ENCODE measurements at places on chromosomes 4 and X.

DNA sequence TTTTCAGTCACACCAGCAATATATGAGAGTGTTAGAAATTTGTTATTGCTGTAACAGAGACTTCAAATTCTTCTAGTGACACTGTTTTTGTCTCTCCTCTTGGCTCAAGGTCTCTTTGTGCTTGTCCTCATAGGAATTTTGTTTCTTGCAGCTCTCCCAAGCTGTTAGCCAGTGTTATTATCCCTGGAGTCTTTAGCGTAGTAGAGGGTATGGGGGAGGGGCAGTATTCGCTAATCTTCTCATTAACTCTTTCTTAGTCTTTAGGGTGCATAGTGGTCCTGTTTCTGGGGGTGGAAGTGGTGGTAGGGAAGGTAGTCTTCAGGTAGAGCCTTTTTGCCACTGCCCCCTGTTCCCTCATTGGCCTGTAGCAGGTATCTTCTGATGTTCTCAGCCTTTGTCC, 79.4 kb downstream of the JADE3 start:
- no peak for DNase-seq

DNA sequence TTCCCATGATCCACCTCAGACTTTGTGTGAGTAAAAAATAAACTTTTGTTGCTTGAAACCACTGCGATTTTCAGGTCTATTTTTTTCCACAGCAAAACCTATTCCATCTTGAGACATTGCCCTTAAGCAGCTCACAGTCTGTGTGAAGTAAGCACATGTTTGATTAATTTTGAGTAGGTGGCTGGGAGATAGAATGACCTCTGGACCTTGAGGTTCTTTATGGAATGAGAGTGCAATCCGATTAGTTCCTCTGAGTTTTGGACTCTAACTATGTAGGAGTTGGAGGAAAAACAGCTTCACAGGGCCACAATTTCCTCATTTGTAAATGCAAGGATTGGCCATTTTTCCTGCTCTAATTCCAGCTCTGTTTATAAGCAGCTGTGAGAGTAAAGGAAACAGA, 234.1 kb upstream of the IGFBP7 start:
- DNase-seq = no peak

DNA sequence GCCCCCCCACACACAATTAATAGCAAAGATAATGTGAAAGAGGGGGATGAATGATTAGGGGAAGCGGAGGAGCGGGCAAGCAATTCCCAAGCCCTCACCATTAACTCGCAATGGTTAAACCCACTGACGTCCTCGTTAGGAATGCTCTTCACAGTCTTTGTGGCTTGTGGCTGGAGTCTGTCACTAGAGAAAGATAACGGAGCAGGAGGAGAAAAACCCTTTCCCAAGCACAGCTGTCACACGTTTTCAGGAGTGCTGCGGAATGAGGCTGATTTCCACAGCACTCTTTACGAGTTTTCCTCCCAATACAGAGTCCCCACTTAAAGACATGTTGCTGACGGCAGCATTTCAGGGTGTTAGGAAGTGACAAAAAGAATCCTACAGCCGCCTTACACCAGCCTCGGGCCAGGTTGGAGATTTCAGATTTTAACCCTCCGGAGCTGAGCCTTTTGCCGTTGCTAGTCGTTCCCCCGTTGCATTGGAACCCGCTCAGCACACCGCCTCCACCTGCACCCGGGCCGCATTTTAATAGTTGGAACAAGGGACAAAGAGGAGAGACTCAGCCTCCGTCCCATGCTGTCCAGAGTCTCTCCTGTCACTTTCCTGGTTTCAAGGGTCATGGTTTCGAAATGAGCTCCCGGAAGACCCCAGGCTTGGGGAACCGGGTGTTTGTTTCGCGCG, 92.2 kb downstream of the GEMIN8 start:
- DNase-seq = no peak

GRCh38 chrX:150573702-150574101, 5.3 kb downstream of the MTM1 start:
- DNase-seq = no peak

- no peak for DNase-seq
Measured at GRCh38 chr4:126532527-126532926, 1100.2 kb upstream of the INTU start.

DNA sequence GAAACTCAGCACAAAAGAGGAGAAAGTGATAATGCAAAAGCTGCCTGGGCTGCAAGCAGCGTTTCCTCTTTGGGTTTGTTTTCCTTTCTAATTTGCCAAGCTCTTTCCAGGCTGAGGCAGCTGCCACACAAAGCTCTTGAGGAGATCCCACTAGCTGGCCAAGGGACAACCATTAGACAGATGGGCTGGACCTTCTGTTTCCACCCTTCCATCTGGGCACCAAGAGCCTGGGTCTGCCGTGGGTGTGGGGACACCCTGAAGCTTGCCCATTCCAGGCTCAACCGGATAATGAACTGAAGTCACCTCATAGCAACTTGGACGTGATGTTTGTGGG, 194.6 kb upstream of the C1QTNF7 start:
- no peak for DNase-seq

DNA sequence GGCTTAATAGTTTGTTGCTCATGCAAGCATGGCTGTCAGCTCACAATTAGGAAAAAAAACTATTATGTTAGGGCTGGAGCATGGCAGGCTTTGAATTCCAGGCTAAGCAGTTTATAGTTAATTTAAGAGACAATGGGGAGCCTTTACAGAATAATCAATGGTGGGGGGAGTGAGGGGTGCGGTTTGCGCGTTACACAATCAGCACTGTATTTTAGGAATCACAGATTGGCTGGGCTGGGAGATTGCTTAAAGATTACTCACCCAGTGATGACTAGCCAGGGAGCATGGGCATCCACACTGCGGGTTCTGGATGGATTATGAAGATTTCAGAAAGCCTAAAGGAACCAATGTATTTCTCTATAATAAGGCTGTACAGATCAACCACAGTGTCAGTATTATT, 186.6 kb downstream of the SOX3 start:
- peak; percentile 74 for DNase-seq

DNA sequence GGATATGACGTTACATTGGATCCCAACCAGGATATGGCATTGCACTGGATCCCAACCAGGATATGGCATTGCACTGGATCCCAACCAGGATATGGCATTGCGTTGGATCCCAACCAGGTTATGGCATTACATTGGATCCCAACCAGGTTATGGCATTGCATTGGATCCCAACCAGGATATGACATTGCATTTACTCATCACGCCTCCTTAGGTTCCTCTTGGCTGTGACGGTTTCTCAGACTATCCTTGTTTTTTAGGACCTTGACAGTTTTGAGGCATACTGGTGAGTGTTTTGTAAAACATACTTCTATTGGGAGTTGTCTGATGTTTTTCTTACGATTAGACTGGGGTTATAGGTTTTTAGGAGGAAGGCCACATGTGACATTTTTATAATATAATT, 5.4 kb upstream of the ACSL1 start:
- peak; percentile 65 for DNase-seq

DNA sequence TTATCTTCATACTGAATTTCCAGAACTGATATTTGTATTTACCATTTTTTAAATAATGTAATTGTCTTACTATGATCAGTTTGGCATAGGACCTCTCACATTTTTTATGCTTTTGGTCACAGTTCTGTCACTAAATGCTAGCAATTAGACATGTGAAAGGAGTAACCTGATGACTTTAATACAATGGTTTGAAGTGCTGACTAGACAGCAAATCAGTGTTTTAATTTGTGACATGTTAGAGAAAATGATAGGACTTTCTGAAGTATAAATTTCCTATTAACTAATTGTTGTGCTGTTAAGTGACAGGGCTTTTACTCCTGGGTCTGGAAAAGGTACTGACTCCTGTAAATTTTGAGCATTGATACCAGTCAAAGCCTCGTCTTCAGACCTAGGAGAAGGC, 117.5 kb downstream of the ZNF330 start:
- DNase-seq = no peak

GRCh38 chrX:40146262-40147125, 48.7 kb upstream of the BCOR start:
- DNase-seq = no peak

DNA sequence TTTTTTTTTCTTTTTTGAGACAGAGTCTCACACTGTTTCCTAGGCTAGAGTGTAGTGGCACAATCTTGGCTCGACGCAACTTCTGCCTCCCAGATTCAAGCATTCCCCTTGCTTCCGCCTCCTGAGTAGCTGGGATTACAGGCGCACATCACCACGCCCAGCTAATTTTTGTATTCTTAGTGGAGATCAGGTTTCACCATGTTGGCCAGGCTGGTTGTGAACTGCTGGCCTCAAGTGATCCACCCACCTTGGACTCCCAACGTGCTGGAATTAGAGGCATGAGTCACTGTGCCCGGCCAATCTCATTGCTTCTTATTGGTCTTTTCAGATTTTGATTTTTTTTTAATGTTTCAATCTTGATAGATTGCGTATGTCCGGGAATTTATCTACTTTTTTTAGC, 124.4 kb downstream of the NBDY start:
- DNase-seq = peak; percentile 45

- DNase-seq = no peak
Measured at GRCh38 chr4:89506866-89507491, 199.4 kb upstream of the GPRIN3 start.

DNA sequence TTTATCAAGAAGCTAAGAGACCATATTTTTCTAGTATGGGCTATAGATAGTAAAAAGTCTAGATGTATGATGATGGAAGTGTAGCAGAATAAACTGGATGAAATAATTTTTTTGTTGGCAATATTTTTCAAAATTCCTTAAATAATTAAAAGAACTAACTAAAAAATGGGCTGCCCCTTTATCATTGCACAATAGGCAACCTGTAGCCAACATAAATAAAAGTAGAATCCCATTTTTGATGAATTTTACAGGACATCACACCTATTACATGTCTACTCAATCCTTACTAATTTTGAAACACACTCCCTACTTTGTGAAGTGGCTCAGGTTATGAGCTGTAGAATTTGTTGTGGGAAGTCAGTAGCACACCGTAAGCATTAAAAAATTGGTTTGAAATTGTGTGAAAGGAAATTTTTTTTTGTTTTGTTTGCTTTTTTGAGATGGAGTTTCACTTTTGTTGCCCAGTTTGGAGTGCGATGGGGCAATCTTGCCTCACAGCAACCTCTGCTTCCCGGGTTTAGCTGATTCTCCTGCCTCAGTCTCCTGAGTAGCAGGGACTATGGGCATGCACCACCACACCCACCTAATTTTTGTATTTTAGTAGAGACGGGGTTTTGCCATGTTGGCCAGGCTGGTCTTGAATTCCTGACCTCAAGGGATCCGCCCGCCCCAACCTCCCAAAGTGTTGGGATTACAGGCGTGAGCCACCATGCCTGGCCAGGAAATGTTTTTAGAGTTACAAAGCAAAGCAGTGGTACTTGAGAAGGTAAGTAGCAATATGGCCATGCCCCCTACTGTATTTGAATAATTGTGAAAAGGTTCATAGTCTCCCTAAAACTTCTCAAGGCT, 8.9 kb upstream of the RUFY3 start:
- DNase-seq = no peak

GRCh38 chrX:38694394-38694793, 106.9 kb upstream of the MID1IP1 start:
- peak; percentile 78 for DNase-seq

- DNase-seq = no peak
Measured at GRCh38 chrX:148259990-148260389, 240.4 kb upstream of the AFF2 start.

DNA sequence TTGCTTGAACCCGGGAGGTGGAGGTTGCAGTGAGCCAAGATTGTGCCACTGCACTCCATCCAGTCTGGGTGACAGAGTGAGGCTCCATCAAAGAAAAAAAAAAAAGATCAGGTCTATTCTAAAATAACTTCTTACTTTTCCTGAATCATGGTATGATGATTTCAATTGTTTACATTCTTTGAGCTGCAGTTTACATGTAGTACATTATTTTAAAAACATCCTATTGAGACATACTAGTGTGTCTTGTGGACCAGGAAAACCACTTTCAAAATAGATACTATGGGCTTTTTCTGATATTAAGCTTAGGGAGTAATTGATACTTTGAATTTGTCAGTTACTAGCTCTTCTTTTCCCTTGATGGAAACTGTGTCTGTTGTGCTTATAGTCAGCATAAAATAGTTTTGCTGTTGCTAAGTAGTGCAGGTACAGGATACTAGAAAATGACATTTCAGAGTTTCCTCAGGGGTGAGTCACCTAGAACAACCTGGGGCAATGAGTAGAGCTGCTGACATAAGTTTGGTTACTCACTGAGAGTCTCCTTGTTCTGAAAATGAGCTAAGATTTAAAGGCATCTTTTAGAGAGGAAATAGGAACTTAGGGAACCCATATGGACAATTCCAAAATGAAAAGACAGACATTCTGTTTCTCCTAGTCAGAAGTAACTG, 53.2 kb upstream of the C4orf54 start:
- DNase-seq = peak; percentile 84
